ENCODE measurements at places on chromosomes 6 and 20.

DNA sequence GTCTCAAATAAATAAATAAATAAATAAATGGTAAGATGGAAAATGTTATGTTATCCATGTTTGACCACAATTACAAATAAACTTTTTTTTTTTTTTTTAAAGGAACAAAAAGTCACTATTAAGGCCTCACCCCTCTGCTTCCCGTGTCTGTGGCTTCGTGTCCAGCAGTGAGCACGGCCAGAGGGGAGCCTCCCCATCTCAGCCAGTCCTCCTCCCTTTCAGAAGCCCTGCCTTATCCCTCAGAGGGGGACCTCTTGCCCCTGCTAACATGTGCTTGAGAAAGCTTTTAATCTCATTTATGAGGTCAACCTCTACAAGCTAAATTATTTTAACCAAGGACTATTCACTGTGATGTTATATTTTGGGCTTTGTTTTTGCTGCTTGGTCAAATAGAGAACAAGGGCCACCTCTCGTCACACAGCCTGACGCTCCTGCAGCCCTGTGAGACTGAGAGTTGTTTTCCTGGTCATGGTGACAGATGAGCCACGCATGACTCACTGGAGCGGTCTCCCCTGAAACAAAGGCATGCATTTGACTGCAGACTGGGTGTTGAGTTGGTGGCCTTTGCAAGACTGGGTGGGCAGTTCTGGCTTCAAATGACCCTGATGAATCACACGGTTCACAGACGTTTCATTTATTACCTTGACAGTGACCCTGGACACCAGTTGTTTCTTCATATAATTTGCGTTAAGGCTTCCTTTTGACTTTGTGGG is 131.8 kb downstream of the TIAM2 start:
- DNase-seq: no peak

GRCh38 chr6:107021446-107022185 is 6.4 kb upstream of the MTRES1 start:
- no peak for DNase-seq

GRCh38 chr6:9233226-9233625 is 797.9 kb upstream of the SLC35B3 start:
- DNase-seq: no peak

GRCh38 chr6:17904491-17905120 is 82.8 kb downstream of the KIF13A start:
- no peak for DNase-seq

- DNase-seq: no peak
Observed at GRCh38 chr6:31805939-31806469, 762 bp downstream of the LSM2 start.

- DNase-seq: no peak
Observed at GRCh38 chr6:97392735-97393134, 109.7 kb upstream of the MMS22L start.

DNA sequence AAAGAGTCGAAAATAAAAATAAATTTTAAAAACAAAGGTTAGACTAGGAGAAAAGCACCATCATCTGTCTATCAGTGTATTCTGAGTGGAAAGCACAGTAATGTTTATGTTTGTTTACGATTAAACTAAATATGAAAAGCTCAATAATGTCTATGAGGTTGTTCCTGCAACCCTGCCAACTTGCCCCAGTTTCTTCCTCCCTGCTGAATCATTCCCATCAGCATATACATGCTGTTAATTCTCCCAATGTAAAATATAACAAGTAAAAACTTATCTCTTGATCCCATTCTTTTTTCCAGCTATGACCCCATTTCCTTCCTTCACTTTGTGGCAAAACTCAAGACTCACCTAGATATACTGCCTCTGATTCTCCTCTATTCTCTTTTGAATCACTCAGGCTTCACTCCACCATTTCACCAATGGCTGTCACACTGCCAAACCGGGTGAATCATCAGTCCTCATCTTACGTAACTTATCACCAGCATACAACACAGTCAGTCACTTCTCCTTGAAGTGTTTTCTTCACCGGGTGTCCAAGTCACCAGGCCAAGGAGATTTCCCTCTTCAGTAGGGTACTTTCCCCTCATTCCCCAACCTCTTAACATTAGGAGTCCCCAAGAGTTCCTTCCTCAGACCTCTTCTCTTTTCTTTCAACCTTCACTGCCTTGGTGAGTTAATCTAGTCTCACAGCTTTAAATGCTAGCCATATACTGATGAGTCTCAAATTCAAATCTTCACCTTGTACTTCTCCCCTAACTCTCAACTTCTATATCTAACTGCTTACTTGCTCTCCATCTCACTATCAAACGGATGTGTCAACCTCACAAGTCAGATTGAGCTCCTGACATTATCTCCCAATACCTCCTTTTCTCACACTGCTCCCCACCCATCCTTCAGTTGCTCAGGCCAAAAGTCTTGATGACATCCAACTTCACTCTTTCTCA is 6.2 kb downstream of the TMEM242 start:
- no peak for DNase-seq

DNA sequence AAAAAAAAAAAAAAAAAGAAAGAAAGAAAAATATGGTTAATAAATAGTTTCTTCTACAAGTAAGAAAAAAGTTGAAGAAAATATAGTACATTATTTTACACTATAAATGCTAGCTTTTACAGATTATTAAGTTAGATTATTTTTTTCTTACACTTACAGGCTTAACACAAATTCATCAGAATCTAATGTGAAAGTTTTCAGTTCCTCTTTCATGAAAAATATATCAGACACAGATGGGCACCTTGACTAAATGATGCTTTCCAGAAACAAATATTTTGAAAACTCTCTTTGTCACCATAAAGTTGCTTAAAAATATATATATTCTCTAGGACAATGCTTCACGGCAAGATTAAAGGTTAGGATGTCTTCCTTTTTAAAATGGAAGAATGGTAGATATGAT is 321.8 kb upstream of the HSF2 start:
- no peak for DNase-seq

- no peak for DNase-seq
Observed at GRCh38 chr6:148814082-148814790, 67.4 kb downstream of the UST start.

DNA sequence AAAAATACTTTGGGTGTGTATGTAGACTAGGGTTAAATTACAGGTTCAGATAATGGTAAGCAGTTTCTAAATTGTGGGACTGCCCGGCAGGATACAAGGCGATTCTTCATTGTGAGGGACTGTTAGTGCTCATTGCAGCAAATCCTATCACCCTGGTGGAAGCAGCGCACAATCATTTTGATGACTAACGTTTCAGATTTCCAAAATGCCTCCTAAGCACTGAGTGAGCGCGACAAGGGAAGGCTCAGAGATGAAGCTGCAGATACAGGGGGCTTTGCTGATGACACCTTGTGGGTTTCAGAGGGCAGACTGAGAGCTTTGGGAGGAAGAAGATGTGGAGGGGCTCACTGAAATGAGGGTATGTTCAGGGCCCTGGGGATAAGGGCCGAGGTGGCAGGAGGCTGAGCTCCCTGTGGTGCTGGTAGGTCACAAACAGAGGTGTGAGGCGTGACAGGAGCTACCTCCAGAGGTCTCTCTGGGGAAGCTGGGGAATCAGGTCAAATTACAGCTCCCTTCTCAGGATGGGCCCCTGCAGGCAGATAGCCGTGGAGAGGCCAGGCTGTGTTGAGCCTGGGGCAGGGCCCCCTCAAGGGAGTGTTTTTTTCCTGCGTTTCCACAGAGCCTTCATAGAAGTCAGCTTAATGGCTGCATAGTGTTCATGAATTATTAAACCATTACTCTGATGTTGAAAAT is 84.5 kb upstream of the FYN start:
- DNase-seq: no peak

DNA sequence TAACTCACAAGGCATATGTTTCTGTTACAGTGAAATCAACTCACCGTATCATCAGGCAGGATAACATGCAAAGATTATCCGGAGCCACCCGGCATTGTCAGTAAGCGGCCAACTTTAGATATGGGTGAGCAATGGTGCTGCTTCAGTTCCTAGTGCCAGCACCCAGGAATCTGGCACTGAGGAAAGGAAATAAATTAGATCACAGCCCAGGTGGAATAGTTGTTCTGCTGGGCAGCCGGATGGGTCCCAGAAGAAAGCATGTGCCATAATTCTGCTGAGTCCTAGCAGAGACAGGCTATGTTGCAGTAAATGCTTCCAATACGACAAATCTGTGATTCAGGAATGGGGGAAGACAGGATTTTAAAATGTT is 183.6 kb upstream of the SPTLC3 start:
- DNase-seq: no peak

- DNase-seq: no peak
Observed at GRCh38 chr6:35669451-35670045, 19.2 kb downstream of the FKBP5 start.

- no peak for DNase-seq
Observed at GRCh38 chr20:23583526-23583925, 15.2 kb upstream of the CST9L start.

DNA sequence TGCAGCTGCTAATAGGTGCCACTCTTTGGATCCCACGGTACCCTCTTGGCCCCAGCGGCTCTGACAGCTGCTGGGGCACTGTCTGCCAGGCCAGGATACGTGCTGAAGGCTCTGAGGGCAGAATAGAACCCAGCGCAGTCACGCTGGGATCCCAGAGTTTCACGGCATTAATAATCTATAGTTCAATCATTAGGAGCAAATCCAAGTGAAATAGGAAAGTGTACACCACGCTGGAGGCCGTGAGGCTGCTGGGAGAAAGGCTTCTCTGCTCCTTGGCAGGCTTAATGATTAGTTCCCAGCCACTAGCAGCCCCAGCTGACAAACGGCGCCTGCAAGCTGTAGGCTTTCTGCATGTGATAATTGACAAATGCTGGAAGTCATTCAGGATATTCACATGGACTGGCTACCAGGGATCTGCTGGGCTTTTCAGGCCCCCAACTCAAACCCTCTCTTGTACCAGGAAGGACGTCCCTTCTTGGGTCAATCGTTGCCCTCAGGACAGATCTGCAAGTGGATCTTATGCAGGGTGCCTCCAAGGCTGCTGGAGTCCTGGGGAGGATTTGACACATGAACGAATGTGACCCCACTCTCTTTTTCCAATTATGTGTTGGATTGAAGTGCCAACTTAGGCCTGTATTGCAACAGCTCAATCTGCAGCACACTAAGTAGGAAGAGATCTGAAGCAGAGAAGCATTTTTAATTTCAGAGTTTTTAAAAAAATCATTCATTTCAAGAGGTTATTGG is 50.1 kb upstream of the INSM1 start:
- no peak for DNase-seq

GRCh38 chr20:460707-461106 is 1.6 kb downstream of the TBC1D20 start:
- DNase-seq: no peak

GRCh38 chr6:3918469-3918868 is 69.3 kb downstream of the FAM50B start:
- no peak for DNase-seq

DNA sequence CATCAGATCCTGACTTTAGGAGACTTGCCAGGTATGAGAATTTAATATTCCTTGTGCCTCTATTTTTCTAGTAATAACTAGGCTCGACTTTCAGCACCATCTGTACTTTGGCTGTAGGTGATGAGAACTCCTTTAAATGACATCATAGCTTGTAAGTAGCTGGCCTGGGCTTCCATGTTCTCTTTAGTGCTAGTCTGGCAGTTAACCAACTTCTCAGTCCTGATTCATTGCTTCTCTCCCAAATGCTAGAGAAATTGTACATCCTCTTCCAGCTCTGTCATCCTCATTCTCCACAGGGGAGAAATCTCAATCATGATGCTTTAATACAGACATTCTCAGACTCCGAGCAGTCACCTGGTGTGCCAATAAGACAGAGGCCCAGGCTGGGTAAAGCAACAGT is 143.5 kb upstream of the MOCS1 start:
- no peak for DNase-seq

GRCh38 chr20:58524814-58525213 is 9.6 kb upstream of the APCDD1L start:
- DNase-seq: no peak

GRCh38 chr6:23218751-23219150 is 649.4 kb downstream of the HDGFL1 start:
- DNase-seq: no peak

DNA sequence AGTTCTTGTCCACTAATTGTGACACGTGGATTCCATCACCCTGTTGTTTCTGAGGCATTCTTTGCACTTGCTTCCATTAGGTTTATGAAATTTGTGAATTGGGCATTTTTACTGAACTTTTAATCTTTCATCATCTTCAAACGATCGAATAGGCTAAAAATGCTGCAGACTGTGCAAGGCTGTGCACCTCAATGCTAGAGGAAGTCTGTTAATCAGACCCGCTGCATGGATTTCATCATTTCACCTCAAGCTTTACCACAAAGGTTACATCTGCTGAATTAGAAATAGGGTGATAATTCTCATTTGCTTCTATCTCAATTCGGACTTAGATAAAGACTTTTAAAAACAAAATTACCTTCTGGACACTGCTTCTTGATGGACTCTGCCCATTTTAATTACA is 27.8 kb upstream of the F13A1 start:
- DNase-seq: no peak

DNA sequence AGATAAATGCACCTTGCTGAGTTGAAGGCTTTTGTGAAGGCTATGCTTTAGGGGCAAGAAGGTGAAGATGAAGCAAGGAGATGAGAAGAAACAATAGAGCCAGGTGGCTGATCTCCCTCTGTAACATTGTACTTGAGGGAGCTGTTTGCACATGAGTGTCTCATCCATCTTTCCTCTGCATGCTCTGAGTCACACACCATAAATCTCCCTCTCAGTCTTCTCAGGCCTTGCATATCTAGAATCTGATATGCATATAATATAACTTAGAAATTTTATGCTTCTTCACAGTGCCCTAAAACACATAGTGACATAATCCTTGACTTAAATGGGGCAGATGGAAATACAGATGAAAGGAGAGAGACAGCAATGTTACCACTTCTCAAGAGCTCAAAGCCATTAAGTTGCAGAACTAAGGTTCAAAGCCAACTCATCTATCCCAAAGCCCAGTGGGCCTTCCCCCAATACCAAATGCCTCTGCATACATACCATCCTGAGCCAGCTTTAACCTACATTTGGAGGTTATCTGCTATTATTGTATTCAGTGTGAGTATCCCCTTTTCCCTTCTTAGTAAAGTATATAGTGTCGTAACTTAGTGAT is 62.4 kb upstream of the STXBP5 start:
- no peak for DNase-seq

DNA sequence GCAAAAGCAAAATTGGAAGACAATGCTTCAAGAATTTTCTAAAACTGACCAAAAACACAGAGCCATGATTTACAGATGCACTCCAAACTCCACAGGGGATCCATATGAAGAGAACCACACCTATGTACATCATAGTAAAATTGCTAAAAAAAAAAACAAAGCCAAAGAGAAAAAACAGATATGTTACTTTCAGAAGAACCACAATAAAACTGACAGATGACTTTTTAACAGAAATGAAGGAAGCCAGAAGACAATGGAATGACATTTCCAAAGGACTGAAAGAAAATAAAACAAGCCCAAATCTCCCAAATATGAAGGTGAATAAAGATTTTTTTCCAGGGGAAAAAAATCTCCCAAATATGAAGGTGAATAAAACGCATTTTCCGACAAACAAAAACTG is 17.5 kb downstream of the TRERF1 start:
- DNase-seq: no peak

GRCh38 chr6:77502981-77503380 is 39.7 kb upstream of the HTR1B start:
- no peak for DNase-seq

GRCh38 chr6:40555092-40555491 is 32.1 kb downstream of the LRFN2 start:
- DNase-seq: no peak

All from GM12864 (cell line).